ENCODE measurements at places on chromosomes 6 and 20.
A peak's percentile ranks its signal among the peaks of the same experiment; 100 is the strongest.

DNA sequence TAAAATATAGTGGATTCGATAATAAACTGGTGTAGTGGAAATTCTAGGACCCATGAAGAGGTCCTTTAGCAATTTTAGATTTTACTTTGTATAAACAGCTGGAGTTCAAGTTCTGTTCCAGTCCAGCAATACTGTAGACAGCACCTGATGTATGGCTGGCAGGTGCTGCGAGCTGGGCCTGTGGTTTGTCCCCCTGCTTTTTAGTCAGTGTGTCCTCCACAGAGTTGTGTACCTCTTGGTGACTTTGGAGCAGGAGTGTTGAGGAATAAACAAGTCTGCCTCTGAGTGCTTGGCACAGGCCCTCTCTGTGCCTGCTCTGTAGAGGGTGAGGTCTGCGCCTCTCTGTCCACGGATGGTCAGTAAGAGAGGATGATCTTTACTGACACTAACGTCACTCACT lies 13.8 kb downstream of the STX16 start:
- DNase-seq = no peak

- DNase-seq = no peak
These were observed 170.0 kb downstream of the VEGFA start for GRCh38 chr6:43940071-43940392.

- DNase-seq = no peak
These were observed 62.2 kb downstream of the INSM1 start for GRCh38 chr20:20430066-20430465.

DNA sequence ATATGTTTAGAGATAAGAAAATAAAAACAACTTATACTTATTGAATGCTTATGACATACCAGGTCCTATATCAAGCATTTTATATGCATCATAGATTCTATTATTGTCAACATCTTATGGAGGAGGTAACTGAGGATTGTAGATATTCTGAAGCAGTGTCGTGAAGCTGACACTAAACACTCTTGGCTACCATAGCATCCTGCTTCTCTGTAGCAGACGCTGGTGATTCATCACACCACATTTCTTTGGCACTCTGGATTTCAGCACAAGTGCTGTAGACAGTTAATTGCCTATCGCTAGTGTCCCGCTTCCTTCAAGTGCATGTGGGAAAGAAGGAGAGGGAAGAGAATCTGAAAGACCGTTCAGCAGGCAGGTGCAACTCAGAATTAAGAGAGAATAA lies 317.1 kb downstream of the PLCB1 start:
- DNase-seq = no peak

GRCh38 chr6:16154904-16155303 lies 26.0 kb downstream of the MYLIP start:
- DNase-seq = no peak

- peak; percentile 95 for DNase-seq
These were observed 42.1 kb upstream of the BTN3A2 start for GRCh38 chr6:26322645-26323482.

- DNase-seq = no peak
These were observed 77.0 kb downstream of the JPH2 start for GRCh38 chr20:44109951-44110361.

- no peak for DNase-seq
These were observed 121.4 kb upstream of the TAB2 start for GRCh38 chr6:149196091-149196490.

DNA sequence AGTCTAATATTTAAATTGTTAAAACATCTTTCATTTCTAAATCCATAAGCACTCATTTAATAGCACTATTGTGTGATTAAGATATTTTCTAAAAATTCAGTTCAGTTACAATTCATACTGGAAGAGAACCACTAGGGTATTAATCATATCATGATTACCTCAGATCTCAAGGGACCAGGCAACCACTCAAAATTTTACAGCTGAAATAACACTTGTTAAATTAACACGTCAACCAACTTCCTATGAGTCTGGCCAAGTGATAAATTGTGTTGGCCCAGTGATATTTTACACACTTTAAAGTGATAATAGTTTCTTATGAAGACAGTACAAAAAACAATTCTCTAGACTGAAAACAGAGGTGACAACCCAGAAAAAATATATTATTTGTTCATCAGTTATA lies 869.0 kb upstream of the ADGRB3 start:
- DNase-seq = no peak

DNA sequence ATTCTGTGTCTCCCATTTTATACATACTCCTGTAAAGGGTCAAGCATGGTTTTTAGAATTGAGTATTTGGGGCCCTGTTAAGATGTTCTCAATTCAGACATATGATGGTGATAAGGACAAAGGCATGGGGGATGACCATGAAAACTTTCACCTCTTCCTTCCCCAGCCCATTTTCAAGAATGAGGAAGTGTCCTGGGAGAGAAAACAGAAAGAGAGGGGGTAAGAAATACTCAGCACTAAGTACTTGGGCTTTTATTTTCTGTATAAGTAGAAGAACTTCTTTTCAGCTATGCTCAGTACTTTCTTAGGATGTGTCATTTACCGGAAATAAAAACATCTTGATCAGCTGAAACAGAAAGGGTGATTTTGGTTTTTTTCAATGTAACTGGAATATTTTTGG lies 10.9 kb upstream of the MBOAT1 start:
- peak; percentile 22 for DNase-seq

- peak; percentile 8 for DNase-seq
These were observed 107.2 kb upstream of the PLEKHG1 start for GRCh38 chr6:150492507-150492906.

GRCh38 chr20:63173552-63174191 lies 42.3 kb downstream of the YTHDF1 start:
- DNase-seq = no peak

GRCh38 chr6:75317503-75318206 lies 33.1 kb upstream of the TMEM30A start:
- DNase-seq = no peak

DNA sequence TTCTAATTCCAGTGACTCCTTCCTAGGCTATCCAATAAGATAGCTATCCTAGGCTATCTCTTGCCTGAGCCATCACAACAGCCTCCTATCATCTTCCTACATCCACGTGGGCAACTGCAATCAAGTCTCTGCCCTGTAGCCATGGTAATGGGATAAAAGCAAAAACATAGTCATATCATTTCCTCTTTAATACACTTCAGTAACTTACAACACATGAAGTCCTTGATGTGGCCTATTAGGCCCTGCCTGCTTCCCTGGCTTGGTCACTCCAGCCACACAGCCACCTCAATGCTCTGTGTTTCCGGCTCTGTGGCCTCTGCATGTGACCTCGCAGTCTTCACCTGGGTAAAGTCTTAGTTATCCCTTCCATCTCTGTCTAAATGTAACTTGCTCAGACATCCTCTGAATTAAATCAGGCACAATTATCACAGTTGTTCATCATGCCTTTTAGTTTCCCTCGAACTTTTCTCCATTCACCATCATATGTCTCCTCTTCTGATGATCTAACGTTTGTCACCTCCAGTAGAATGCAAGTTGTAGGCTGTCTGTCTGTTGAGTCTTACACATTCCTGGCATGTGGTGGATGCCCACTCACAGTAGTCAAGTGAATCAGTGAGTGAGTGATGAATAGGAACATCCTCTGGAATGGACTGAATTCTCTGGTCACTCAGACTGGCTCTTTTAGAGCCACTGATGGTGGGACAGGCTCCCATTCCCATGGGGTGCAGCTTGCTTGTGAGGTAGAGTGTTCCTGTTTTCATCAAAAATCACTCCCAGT lies 229.4 kb downstream of the TBC1D7 start:
- DNase-seq = no peak

DNA sequence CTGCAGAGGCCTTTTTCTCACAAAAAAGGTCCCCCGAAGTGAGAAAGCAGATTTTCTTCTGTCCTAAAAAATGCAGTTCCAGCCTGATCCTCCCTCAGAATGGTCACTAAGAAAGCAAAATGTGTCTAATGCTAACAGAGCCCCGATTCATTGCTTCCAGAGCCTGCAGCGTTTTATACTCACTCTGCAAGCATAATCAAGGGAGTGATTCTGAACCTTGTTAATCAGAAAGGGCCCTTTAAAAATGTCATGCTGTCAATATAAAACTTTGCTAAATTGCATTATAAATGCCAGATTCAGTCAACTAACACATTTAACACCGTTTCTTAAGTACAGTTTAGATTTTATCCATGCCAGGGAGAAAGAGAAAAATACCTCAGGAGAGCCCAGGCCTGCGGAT lies 202.8 kb downstream of the CD83 start:
- no peak for DNase-seq

DNA sequence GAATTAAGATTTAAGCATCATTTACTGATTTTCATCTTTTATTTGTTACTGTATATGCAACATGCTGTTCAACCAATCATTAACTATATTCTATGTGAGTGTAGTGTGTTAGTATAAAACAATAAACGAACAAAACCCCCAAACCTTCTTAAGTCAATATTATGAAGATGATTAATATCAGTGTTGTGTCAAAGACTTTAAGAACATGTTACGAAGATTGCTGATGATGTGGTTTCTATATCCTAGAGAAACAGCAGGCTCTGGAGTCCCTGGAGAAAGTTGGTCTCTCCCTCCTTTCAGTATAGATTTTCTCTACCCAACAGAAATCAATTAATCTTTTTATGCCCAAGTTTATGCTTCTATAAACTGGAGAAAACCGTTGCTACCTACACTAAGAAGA lies 393.8 kb upstream of the HSF2 start:
- DNase-seq = no peak

- no peak for DNase-seq
These were observed 117.9 kb downstream of the SIM1 start for GRCh38 chr6:100346828-100347227.

DNA sequence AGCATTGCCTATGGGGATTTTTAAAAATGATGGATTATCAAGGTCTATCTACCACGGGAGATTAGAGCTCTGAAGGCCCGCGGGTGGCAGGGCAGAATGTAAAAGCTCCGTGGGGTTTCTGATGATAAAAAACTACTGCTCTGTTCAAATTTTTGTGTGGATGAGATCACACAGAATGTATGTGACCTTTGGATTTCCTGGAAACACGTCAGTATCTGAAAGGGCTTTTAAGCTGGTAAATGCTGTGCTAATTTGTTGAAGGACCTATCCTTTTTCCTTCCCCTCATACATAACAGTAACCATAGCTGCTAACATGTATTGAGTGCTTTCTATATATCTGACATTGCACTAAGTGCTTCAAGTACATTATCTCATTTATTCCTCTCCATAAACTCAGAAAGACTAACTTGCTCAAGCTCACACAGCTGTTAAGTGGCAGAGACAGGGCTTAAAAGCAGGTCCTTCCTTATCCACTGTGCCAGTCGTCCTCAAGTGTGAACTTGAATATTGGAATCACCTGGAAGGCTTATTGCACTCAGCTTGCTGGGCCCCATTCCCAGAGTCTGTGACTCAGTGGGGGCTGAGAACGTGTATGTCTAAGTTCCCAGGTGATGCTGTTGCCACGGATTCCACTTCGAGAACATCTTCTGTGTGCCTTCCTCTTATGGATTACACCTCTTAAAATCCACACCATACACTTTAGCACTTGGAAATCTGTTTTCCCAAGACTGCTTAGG lies 1.9 kb upstream of the TMEM242 start:
- no peak for DNase-seq

- no peak for DNase-seq
These were observed 165.2 kb downstream of the HAO1 start for GRCh38 chr20:7775072-7775471.

DNA sequence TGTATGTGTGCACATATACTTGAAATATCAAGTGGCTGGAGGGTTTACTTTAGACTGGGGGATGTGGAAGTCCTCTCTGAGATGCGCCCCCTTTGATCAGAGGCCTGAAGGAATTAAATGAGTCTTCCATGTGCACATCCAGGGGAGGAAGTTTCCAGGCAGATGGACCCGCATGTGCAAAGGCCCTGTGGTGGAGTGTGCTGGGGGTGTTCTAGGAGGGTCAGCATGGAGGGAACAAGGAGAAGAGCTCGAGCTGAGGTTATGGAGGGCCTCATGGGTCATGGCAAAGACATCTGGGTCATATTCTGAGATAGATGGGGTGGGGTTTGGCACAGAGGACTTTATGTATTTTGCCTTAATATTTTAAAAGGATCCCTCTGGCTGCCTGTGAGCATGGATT lies 17.7 kb upstream of the SULF2 start:
- no peak for DNase-seq

- DNase-seq = no peak
These were observed 50.6 kb downstream of the SRC start for GRCh38 chr20:37396416-37397075.

DNA sequence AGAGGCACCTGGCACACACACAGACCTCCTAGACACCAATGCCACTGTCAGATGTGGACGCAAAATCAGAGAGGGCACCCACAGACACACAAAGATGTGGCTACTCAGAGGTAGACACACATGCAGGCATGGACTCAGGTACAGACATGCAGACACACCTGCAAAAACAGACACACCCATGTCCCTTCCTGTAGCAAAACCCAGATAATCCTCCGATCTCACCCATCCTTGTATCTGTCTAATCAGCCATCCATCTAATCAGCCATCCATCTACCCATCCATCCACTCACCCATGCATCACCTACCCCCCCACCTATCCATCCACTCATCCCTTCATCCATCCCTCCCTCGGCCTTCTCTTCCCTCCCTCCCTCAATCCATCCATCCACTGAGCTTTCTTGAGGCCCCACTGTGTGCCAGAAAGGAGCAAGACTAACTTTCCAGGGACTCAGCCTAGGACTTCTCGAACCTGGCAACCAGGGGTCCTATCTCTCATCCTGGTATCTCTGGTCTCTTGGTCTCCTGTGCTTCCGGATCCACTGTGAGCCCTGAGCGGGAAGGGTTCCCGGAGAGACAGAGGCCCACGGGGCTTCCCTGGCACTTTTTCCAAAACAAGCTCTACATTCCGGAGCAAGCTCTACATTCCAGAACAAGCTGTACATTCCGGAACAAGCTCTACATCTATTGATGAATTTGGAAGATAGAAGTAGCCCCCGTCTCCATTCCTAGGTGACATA lies 1.1 kb upstream of the TGM2 start:
- DNase-seq = no peak

DNA sequence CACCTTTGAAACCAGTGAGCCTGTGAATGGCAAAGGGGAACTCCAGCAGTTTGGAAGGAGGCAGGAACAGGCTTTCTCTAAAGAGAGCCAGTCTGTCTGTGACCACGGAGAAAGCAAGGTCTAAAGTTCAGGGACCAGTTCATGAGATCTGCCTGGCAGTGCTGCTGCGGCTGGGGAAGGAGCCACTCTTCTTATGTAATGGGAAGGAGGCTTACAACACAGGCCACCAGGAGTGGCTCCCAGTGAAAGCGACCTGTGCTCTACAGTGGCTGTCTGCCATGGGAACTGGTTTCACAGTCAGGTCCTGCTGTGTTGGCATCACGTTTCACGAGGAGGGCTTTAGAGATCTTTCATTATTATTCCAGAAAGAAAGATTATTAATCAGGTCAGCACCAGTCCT lies 291.9 kb upstream of the PRDM1 start:
- DNase-seq = peak; percentile 60

Data from RPMI8226 (cell line).